Mucosa of gallbladder (tissue), 1 donor: ENCODE measurements at places on chromosomes 2 and 18. TPM values are rescaled to one million over a fixed set of nuclear protein-coding genes. Genes with fewer than 3 reads are reported as not detected.

- DNase-seq: no peak
Observed at GRCh38 chr2:98157557-98157956, 70.6 kb downstream of the VWA3B start.

GRCh38 chr2:173033084-173033483 is 42.6 kb upstream of the MAP3K20 start:
- no peak for DNase-seq

- DNase-seq: no peak
Observed at GRCh38 chr2:39534095-39534711, 97.1 kb upstream of the MAP4K3 start.

GRCh38 chr18:31451625-31452024 is 4.1 kb downstream of the DSG3 start:
- DNase-seq: no peak

GRCh38 chr2:227410191-227410590 is 22.4 kb upstream of the SCYGR1 start:
- DNase-seq: no peak

DNA sequence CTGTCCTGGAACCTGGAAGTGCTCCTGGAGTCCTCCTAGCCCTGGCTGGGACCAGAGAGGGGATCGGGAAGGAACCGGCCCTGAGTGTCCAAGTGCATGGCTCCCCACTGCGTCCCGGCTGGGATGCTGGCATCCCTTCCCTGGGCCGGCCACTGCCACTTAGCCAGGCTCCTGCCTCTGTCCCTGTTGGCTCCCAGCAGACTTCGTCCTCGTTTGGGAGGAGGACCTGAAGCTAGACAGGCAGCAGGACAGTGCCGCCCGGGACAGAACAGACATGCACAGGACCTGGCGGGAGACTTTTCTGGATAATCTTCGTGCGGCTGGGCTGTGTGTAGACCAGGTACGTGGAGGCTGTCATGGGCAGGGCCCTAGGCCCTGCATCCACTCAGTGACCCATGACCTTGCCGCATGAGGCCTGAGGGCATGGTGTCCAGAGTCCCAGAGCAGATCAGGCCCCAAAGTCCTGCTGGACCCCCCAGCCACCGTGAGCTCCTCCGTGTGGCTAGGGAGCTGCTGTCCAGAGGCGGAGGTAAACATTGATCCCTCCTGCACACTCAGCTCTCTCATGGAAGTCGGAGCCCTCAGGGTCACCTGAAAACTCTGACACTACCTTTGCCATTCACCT is 7.1 kb downstream of the ANO7 start:
- no peak for DNase-seq

DNA sequence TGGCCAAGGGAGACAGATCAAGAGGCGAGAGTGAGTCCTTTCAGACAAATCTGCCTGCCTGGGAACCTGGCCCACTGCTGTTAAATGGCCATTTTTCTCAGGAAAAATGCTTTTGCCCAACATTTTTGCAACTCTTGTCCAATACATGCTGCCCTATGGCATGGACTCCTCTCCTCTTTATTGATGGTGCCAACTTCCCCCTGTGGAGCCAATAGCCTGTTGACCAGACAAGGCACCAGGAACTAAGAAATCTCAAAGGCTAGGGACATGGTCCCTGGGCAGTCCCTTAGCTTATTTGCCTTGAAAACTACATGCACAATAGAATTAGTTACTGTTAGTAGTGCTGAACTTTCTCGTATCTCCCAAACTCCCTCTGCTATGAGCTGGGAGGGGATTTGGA is 91.8 kb upstream of the ACVR1C start:
- DNase-seq: no peak

DNA sequence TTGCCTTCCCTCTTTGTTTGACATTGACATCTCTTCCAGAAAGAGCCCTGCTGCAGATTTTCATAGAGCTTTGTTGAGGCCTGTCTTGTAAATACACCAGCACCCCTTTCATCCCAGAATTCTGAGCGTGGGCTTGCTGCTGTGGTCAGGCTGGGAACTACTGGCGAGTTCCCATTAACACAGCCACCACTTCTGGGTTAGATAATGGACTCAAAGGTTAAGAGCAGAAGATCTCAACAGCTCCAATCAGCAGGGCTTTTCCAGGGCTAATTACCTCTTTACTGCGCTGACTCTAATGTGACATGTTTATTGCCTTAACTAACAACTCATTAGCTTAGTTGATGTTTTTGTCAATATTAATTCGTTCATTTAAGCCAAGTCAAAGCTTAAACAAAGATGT is 235.9 kb upstream of the BOD1L2 start:
- no peak for DNase-seq

GRCh38 chr2:237156031-237156856 is 70.6 kb downstream of the COPS8 start:
- DNase-seq: no peak

GRCh38 chr18:74191577-74191976 is 43.3 kb downstream of the TIMM21 start:
- DNase-seq: no peak

- DNase-seq: no peak
Observed at GRCh38 chr18:26133652-26134051, at the start of gene PSMA8. PSMA8 (plus strand) TSS chr18:26133869; CDS start chr18:26133966, 97 bp downstream.

DNA sequence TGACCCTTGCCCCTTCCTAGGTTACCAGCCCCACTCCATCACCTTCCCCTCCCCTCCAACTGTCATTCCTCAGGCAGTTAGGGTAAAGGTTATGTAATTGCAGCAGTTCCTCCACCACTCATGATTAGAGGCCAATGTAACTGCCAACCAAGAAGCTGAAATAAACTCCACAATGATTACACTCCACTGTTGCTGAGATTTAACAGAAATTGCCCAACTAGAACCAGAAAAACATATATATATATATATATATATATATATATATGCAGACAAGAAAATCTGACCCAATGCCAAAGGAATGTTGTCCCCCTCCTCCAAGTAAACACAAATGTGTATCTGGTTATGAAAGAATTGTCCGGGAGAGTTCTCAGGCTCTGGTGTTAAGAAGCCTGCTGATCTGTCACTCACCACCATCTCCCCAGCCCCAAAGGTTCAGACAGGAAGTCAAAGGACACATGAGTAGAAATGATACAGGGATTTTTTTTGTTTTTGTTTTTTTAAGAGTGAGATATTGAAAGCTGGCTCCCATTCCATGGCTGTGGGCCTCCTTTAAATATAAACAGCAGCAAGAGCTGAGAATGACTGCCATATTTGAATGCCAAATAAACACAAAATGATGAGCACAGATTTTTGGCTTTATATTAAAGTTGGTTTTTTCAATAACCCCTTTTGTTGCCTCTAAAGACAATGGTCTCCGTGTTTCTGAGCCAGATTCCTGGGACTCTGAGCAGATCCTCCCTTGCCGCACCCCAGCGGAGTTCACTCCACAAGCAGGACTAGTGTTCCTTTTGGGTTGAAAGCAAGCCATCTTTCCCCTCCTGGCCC is 127.2 kb upstream of the MAPRE2 start:
- no peak for DNase-seq

DNA sequence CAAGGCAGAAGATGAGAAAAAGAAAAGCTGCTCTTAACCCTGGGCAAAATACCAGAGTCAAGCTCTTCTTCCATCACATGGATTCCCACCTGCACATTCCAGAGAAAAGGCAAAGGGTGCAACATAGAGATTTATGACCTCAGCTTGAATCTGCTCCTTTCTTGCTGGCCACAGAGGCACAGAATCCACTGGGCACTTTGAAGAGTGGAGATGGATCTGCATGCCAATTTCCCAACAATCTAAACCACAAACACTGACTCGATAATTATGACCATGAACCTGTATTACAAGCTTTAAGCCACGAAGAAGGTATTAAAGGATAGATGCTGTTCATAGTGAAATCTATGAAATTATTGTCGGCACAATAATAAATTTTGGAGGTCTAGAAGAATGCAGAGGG is 237.3 kb downstream of the PID1 start:
- no peak for DNase-seq

DNA sequence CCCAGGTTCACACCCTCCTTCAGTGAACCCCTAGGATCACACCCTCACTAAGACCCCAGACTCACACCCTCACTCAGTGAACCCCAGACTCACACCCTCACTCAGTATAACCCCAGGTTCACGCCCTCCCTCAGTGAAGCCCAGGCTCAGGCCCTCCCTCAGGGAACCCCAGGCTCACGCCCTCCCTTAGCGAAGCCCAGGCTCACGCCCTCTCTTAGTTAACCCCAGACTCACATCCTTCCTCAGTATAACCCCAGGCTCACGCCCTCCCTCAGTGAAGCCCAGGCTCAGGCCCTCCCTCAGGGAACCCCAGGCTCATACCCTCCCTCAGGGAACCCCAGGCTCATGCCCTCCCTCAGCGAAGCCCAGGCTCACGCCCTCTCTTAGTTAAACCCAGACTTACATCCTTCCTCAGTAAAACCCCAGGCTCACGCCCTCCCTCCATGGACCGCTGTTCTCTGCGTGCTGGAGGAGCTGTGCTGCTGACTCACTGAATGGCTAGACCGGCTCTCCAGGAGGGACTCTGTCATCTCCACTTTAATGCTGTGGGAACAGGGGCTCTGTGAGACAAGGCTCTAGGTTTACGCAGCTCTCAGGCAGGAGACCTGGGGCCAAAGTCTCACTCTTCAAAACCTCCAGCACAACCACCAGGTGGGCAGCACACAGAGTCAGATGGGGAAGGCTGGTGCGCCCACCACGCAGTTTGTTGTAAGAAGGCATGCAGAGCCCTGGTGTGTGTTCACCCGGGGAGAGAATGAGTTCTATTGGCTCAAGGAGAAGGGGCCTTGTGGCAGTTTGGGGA is 506.9 kb upstream of the MYT1L start:
- no peak for DNase-seq

DNA sequence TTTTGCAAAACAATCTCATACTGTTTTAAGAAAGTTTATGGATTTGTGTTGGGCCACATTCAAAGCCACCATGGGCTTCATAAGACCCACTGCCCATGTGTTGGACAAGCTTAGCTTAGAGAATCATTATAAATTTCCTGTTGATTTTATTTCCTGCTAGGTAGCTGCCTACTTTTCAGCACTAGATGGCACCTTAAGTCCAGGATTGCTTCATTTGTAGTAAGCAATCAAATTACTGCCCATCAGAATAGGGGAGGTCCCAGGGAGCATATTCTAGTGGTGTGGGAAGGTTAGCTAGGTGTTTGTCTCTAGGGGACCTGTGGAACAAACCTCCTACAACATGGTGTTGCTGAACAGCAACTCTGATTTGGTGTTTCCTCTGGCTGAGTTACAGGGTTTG is 11.0 kb upstream of the DCDC2C start:
- no peak for DNase-seq

Gene RESP18
- not detected for total RNA-seq

Gene SPHKAP
- total RNA-seq: 0.03 TPM

Gene SERPINB10
- total RNA-seq: not detected

Gene EGR4
- not detected for total RNA-seq

Gene PLEK
- 9.4 TPM for total RNA-seq

Gene SCTR
- 0.92 TPM for total RNA-seq

Gene CHPF
- 103 TPM for total RNA-seq

Gene C2orf80
- not detected for total RNA-seq

Gene FBXO48
- total RNA-seq: 1.7 TPM

Gene HSPD1
- total RNA-seq: 221 TPM
